Right renal pelvis (tissue), 4 donors: ENCODE measurements at places on chromosomes 4 and X.

- DNase-seq, result no peak
Observed at GRCh38 chrX:721354-721753, 90.8 kb downstream of the SHOX start.

DNA sequence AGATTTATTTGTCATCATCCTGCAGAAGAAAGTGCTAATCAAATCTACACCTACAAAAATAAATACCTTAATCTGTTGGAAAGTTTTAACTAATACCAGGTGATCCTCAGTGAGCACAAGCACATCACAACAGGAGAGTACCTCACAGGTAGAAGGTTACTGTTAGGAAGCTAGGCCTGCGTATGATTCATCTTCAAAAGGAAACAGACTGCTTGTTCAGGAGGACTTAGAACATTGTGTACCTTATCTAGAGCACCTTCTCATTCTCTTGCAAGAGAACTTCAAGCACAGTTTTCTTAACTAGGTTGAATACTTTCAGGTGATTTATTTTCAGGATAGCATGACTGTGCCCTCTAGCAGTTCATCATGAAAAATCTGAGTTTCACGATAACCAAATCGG lies 54.2 kb downstream of the MND1 start:
- DNase-seq, result no peak

- no peak for DNase-seq
Observed at GRCh38 chr4:149345424-149345823, 470.2 kb downstream of the IQCM start.

- DNase-seq, result no peak
Observed at GRCh38 chrX:68503836-68504636, 5.2 kb downstream of the YIPF6 start.

GRCh38 chr4:140450352-140450751 lies 22.9 kb upstream of the CLGN start:
- no peak for DNase-seq

GRCh38 chrX:123184866-123185276 lies 793 bp downstream of the GRIA3 start:
- no peak for DNase-seq

DNA sequence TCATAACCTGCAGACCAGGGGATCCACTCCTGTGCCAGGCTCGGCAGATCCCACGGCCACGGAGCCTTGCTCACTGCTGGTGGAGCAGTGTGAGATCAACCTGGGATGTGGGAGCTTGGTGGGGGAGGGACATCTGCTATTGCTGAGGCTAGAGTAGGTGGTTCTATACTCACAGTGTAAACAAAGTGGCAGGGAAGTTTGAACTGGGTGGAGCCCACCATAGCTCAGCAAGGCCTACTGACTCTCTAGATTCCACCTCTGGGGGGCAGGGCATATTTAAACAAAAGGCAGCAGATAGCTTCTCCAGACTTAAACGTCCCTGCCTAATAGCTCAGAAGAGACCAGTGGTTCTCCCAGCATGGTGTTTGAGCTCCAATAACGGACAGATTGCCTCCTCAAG lies 54.7 kb upstream of the EPHA5 start:
- DNase-seq, result no peak

GRCh38 chr4:73661646-73662119 lies 41.4 kb upstream of the RASSF6 start:
- no peak for DNase-seq

- DNase-seq, result no peak
Observed at GRCh38 chr4:118356731-118357130, 3.9 kb upstream of the PRSS12 start.

DNA sequence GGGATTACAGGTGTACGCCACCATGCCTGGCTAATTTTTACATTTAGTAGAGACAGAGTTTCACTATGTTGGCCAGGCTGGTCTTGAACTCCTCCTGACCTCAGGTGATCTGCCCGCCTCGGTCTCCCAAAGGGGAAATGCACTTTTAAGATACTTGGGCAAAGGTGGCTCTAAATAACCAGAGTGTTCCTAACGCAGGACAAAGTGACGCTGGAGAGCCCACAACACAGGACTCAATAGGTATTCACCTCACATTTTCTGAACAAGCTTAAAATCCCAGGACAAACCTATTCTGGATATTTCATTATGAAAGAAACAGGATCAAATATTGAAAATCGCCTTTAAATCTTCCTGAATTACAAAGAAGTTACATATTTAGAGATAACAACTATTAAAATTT lies 69.0 kb downstream of the WDFY3 start:
- no peak for DNase-seq

DNA sequence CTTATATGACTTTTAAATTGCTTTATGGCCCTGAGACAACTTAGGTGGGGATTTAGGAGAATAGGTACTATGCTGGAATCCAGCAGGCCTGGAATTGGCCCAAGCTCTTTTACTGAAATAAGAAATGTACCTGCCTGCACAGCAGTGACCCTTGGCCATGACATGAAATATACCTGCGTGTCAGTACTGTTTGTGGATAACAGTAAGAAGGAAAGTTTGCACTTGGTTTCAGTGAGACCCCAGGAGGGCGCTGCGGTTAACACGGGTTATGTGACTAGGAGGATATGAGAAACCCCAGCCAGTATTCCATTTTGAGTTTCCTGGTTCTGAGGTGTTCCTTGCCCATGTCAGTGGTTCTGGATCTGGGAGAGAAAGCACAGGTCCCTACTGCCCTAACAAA lies 5.3 kb downstream of the MTM1 start:
- no peak for DNase-seq

DNA sequence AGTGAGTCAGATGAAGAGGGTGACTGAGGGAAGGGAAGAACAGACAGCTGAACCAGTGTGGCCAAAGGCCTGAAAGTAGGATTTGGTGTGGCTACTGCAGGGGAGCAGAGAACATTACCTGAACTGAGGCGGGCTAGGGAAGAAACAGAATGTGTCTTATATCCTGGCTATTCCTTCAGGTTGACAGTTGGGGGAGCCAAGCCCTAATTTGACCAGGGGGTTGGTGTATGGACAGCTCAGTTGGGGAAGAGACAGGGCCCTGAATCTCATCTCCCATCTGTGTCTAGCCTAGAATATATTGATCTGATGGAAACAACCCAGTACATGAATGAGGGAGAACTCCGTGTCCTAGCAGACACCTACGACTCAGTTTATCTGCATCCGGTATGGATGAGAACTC lies 4.2 kb downstream of the HDAC6 start:
- DNase-seq, result no peak

- no peak for DNase-seq
Observed at GRCh38 chr4:124846306-124846705, 133.8 kb upstream of the ANKRD50 start.

DNA sequence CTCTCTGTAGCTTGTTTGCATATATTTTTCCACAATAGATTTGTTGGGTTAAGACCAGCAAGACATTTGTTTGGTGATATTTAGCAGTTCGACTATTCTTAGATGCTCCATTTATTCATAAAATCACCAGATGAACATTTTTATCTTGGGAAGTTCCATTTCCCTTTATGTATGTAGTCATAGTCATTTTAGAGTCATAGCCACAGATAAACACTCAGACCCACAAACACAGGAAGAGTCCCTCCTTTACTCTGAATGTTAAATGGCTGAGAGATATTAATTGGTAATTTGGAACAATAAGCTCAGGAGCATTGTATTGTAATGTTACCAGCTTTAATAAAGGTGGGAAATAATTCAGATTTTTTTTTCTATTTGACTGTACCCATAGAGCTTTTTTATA lies 1608.7 kb downstream of the STIM2 start:
- no peak for DNase-seq

- no peak for DNase-seq
Observed at GRCh38 chr4:98662626-98663225, 4.3 kb upstream of the TSPAN5 start.

DNA sequence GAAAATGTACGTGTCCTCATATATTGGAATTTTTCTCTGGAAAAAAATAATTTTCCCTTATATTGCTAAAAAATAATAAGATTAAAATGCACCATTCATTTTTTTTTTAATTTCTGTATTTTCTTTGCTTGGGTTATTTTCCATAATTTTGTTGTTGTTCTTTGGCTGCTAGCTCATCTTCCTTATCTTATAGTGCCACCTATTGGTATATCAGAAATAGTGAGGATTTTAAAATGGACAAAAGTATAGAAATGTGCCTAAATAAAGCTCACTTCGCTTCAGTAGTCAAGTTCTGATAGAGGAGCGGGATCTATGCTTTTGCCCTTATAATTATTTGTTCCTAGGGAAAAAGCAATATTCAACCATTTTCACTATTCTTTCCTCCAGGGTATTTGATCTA lies 134.8 kb downstream of the NAP1L3 start:
- no peak for DNase-seq

DNA sequence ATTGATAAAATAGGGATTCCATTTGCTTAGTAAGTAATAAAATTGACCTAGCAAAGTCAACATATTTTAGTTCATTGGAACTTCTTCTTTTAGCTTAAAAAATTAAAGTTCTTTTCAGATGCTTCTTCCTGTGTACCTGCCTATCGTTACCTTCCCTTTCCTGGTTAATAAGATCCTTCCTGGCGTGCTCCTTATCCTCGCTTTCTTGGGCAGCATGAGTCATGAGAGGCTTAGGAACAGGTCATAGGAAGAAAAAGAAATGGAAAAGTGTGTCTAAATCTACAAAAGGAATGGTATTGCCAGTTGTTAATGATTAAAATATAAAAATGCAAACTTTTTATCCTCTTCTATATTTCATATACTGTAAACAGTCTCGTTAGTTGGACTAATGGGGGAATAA lies 170.3 kb downstream of the DCTD start:
- no peak for DNase-seq

DNA sequence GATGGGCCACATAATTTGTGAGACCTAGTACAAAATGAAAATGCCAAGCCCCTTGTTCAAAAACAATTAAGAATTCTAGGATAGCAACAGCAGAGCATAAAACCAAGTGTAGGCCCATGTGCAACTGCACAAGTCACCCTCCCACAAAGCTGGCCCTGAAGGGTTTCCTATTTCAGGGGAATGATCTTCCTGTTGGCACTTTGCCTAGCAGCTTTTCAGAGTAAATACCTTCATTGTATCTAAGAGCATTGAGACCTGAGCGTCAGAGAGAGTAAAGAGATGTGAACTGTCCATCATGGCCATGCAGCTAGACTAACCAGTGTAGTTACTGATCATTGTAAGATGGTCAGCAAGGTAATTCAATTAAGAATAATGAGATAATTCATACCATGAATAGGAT lies 113.6 kb downstream of the CNKSR2 start:
- peak; percentile 2 for DNase-seq
